ENCODE measurements at places on chromosomes 1 and 21. TPM values are rescaled to one million over a fixed set of nuclear protein-coding genes. Genes with fewer than 3 reads are reported as not detected.

The SPATA6 gene
- 1.2 TPM for total RNA-seq

The DBT gene
- 10.7 TPM for total RNA-seq

GRCh38 chr1:202199040-202199889, 5.7 kb downstream of the LGR6 start:
- no peak for DNase-seq

- DNase-seq = no peak
Measured at GRCh38 chr1:3033790-3034090, 12.5 kb downstream of the ACTRT2 start.

DNA sequence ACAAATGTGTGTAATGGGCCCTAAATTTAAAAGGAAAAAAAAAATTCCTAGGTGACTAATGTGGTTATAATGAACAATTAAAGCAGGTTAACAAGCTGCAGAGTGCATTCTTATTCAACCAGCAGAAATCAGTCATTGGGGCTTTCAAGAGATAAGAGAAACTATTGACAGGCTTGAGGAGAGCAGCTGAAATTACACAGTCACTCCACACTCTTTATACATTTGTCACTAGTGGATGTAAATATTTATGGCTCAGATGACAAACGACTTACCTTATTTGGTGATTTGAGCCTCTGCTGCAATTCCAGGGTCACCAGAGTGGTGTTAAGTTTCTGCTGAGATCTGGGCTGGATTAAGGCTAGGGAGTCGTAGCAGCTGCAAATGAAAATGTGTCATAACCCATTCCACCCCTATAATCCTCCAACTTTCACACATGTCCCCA, 896.3 kb downstream of the TTLL7 start:
- no peak for DNase-seq

GRCh38 chr1:37240897-37241296, 206.6 kb upstream of the GRIK3 start:
- no peak for DNase-seq
